Stimulated activated CD4-positive, alpha-beta T cell treated with anti-CD3 and anti-CD28 coated beads, TNF-alpha, amount 100 ng/mL, for 24 hours (primary cell): ENCODE measurements at places on chromosomes 5 and 9.
A peak's percentile ranks its signal among the peaks of the same experiment; 100 is the strongest.

DNA sequence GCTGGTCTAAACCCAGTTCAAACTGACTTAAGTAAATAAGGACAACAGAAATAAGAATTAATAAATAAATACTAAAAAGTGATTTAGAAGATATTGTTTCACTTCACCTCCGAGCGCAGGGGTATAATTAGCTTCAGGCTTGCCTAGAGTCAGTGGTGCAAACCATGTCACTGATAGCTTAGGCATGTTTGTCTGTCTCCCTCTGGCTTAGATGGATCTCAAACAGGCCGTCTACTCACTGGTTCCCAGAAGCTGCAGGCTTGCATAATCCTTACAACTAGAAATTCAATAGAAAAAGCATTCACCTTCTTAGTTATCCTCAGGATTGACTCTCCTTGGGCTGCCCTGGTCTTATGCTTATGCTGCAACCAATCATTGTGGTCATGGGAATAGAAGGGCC, 629.8 kb upstream of the WWC1 start:
- DNase-seq: no peak

DNA sequence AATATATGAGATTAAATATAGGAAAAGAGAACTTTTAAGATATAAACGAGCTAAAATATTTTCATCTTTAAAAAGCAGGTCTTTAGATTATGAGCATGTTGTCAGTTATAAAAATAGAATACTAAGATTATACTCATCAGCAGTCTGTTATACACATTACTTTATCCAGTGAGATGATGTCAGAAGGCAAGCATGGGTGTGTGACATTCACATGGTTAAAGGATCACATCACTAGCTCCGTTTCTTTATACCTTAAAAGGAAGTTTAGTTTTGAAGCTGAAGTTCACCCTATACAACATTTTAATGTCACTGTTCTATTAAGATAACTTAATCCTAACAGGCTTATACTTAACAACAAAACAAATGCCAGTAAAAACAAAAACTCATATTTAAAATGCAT, 59.6 kb downstream of the RICTOR start:
- no peak for DNase-seq

GRCh38 chr9:86126998-86127972, 27.9 kb upstream of the GOLM1 start:
- no peak for DNase-seq

DNA sequence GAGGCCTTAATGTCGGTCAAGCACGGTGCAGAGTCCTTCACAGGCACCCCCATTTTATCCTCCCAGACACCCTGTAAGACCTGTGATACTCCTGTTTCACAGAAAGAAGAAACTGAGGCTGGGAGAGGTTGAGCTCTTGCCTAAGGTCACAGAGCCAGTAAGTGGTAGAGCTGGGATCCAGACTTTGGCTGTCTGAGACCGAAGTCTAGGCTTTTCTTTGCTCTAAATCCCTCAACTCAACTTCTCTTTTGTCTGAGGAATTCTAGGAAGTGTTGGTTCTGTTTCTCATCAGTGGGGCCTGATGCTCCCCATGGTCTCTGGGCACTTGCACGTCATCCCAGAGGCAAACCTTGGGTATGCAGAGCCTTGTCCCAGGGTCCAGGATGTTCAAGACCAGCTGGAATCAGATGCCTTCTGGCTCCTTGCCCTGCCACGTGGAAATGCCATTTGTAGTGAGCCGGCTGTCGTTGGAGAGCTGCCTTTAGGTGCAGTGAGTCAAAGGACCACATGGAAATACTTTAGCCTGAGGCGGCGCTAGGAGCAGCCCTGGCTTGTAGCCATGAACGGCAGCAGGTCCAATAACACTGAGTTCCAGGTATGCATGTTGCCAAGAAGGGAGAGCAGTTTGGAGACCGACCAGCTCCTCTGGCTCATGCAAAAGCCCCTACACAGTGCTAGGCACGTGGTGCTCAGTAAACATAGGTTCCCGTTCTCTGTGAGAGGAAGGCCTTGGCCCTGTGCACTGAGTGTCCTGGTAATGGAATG, 9.2 kb downstream of the DCANP1 start:
- DNase-seq: no peak

DNA sequence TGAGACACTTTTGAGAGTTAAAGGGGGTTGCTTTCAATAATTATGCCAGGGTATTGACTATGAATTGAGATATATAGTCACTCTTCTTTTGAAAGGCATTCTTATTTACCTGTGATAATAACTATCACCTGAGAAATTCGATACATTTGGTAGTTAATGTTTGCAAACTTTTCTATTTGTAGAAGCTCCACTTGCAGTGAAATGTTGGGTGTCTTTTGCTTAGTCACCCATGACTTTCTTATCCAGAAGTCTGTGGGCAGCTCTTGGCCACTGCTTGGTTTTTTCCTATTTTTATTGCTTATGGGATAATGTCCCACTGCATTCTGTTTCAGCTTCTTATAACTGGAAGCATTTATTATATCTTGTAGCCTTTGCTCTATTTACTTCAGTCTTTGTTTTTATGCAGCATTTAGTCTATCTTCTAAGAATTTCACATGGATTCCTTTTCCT, 3.9 kb downstream of the MACIR start:
- no peak for DNase-seq

GRCh38 chr5:8079056-8079455, 210.1 kb downstream of the MTRR start:
- no peak for DNase-seq

DNA sequence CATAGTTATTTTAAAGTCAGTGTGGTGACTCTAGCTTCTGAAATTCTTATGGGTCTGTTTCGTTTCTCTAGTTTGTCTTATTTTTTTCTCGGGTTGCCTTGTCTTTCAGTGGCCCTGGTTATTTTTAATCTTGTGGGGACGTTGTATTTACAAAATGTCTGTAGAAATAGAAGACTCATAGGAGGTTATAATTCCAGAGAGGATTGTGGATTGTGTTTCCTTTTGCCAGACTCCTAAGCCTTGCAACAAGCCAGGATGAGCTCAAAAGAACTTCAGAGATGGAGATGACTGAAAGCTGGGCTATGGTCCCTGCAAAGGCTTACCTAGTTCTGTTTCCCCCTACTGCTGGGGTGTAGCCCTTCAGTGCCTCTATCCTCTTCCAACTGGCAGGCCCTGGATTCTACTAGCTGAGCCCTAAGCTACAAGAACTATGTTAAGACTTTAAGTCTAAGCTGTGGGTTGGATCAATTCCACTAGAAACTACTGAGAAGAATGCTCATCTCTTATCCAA, 32.2 kb upstream of the LECT2 start:
- DNase-seq: no peak

DNA sequence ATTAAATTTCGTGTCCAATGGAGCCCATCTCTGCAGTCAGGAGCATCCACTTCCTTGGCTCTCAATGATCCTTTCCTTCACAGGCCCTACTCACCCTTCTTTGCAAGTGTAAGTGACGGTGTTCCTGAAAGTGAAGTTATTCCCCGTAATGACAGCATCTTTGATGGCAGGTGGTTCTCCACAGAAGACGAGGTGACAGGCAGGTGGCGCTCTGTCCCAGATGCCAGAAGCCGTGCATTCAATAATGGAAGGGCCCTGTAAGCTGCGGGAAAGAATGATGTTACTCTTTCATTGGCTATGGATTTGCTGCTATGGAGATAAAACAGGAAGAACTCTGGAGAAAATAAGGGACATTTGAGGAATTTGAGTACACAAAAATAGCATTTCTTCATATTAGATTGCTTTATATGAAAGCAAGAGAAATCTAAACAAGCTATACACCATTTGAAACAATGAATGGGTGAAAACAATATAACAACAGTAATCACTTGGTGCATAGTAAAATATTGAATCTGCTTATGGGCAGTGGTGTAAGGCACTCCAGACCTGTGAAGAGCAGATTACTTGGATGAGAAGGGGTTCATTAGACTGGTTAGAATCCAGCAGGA, 89.9 kb upstream of the TXNDC8 start:
- DNase-seq: no peak

- no peak for DNase-seq
Measured at GRCh38 chr5:25573691-25574090, 928.9 kb upstream of the CDH10 start.

DNA sequence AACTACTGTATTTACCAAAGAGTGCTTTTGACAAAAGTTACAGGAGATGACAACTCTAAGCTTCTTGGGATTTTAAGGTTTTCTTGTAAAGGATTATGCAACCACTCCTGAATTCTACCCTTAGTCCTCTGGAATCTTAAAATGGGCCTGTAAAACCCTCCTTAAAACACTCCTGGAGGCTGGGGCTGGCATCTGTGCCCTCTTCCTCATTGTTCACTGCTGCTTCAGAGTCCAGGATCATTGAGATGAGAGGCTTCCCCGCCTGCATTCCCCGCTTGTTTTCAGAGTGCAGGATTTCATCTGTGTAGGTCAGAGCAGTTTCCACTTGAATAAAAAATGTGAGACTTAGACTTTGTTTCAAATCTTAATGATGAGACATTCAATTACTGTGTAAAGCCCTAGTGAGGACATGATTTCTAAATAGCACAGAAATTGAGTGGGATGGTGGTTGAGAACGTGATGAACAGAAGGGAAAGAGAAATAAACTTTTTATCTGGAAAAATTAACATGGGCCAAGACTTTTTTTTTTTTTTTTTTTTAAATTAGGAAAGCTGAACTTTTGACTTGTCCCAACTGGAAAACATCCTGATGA, 40.4 kb downstream of the PCSK5 start:
- no peak for DNase-seq

GRCh38 chr9:36134761-36135505, 1.6 kb upstream of the GLIPR2 start:
- DNase-seq: no peak

GRCh38 chr5:6592601-6593000, 40.2 kb downstream of the NSUN2 start:
- no peak for DNase-seq

DNA sequence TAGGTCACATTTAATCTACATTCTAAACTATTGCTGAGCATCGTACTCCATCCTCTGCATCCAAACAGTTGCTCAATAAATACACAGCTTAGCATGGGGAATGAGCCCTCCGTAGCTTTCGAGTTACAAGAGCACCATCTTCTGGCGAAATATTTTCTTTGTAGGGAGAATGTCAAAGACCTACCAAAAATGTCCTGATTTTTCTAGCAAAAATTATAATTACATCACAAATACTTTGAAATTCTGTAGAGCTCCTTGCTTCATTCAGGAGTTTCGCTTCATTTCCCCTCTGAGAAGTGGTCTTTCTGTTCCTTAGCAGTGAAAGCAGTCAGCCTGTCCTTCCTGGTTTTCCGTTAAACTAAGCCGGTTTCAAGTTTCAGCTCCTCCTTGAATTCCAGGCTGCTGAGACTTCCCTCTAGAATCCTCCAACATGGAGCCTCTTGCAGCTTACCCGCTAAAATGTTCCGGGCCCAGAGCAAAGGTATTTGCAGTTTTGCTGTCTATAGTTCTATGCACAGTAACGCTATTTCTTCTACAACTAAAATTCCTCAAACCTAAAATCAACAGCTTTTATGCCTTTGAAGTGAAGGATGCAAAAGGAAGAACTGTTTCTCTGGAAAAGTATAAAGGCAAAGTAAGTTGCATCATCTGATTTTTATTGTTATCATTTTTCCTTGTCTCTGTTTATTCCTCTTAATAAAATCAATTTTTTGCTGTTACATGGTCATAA, at the start of gene GPX8:
Gene GPX8 (plus strand): TSS at position 409 of the 730 bp plus-strand sequence. CDS start 22 bp downstream, at position 431.
- no peak for DNase-seq

GRCh38 chr5:114311968-114312367, 49.9 kb upstream of the KCNN2 start:
- no peak for DNase-seq

- DNase-seq: no peak
Measured at GRCh38 chr5:1039210-1039548, 30.6 kb downstream of the NKD2 start.

GRCh38 chr9:121201045-121201737, 478 bp downstream of the RAB14 start:
- peak; percentile 12 for DNase-seq

DNA sequence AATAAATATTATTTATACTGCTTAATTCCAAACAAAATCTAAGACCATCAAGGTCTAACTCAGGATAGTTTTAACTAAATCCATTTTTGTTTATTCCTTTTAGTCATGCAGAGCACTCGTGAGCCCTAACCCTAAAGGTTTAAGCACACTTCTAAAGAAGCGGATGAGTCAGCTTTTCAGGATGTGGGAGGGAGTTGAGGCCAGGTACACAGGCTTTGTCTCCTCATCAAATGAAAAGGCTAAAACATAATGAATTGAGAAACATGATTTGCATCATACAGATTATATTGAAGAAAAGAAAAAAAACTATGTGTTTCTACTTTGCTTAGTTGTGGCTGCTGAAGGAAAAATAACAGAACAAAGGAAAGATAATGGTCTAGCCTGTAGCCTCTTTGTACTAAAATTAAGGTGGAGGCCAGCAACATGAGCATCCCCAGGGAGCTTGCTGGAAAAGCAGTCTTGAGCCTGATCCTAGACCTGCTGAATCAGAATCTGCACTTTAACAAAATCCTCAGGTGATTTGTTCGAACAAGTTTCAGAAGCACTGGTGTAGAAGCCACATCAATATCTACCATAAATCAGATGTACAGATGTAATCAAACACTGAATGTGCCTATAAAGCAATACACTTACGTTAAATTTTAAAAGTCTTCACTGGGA, 21.1 kb upstream of the ISCA1 start:
- peak; percentile 14 for DNase-seq

DNA sequence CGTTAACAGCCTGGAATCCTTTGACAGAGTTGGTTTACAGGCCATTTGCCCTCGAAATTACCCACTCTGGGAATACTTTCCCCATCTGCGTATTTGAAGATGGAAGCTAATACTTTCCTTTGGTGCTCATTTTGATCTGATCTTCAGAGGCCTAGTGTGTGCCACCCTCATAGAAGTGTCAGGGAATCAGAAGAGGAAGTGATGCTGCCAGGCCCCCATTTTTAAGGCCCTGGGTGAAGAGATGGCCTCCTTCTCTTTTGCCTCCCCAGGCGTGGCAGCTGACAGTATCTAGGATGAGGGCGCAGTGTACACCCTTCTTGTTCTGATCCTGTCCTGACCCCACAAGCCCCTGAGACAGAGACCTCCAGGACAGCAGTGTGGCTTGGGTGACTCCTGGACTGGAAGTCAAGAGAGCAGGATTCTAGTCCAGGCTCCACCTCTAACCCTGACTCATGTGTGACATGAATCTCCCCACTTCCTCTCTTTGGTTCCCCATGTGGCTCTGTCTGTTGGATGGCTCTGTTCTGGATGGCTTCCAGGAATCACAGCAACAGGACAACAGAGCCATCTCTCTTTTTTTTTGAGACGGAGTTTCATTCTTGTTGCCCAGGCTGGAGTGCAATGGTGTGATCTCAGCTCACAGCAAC, 27.8 kb downstream of the CSF1R start:
- DNase-seq: no peak

DNA sequence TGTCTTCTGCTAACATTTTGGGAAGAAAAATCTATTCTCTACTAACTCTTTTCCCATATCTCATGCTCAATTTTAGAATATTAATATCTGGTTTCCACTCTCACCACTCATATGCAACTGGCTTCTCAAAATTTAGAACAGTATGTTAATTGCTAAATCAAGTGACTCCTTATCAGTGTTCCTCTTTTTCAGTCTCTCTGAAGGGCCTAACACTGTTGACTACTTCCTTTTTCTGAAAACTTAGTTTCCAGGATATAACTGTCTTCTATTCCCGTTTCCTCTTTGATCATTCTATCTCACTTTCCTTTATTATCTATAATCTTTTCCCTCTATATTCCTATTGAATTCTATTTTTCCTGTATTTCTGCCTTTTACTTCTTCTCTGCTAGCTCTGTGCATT, 1717.2 kb upstream of the C9orf72 start:
- DNase-seq: no peak
